T-helper 2 cell treated with Interferon-gamma antibody and Interleukin-4, amounts not matched to agents 100 ng/mL and 5 ng/mL, for 36 hours (primary cell): ENCODE measurements at places on chromosomes 3 and 15. TPM values are rescaled to one million over a fixed set of nuclear protein-coding genes. Genes with fewer than 3 reads are reported as not detected.

The LDHAL6B gene
- total RNA-seq: not detected in 2 replicates

The CHRM5 gene
- not detected in 2 replicates for total RNA-seq

The HTR3E gene
- total RNA-seq: not detected in 2 replicates

The CD276 gene
- total RNA-seq: 1.1 and 2.8 TPM in 2 replicates

The GRK7 gene
- total RNA-seq: not detected in 2 replicates

The REC114 gene
- total RNA-seq: not detected in 2 replicates

The LINGO1 gene
- not detected in 2 replicates for total RNA-seq

The EBLN2 gene
- 8.7 and 9.8 TPM in 2 replicates for total RNA-seq

The FAM3D gene
- not detected in 2 replicates for total RNA-seq

The GOLGA8T gene
- 0.14 TPM in 1 of 2 replicates, not detected in the other for total RNA-seq

The SHC4 gene
- total RNA-seq: 0.84 and 1.3 TPM in 2 replicates

The HGD gene
- 0.50 and 0.64 TPM in 2 replicates for total RNA-seq

The PARP3 gene
- total RNA-seq: 11.8 and 14.0 TPM in 2 replicates

The SEMA3G gene
- total RNA-seq: 0.16 and 0.23 TPM in 2 replicates

The ADAMTSL3 gene
- total RNA-seq: 0.07 TPM in 1 of 2 replicates, not detected in the other

The RETNLB gene
- total RNA-seq: not detected in 2 replicates

The ZPLD1 gene
- not detected in 2 replicates for total RNA-seq

The SYNPR gene
- not detected in 2 replicates for total RNA-seq
